ENCODE measurements at places on chromosomes 7 and 10.

DNA sequence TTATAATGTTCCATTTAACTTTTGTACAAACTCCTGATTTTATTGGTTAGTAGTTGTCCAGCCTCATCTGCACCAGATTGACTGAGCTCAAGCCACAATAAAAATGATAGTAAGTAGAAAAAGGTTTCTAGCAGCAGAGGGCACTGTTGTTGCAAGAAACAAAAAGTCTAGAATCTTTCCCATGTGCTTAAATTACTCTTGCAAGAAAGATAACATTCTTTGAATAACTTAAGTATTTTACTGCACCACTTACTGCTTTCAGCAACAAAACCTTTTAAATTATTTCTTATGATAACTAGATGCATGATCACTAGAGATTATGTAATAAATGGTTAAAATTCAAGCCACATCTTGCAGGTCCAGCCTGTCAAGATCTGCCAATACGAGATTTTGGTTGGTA, 27.0 kb downstream of the LMOD2 start:
- DNase-seq: no peak

DNA sequence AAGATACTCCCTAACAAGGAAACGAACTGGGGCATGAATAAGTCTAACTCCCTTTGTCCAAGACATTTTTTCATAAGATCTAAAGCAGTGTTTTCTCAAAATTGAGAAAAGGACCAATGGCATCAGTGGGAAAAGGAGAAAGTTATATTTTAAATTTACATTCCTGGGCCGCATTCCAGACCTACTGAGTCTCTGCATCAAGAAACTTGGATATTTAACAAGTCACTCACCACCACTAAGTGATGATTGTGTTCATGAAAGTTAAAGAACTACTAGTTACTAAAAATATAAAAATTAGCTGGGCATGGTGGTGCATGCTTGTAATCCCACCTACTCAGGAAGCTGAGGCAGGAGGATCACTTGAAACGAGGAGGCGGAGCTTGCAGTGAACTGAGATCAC, 149.6 kb upstream of the MEOX2 start:
- no peak for DNase-seq

DNA sequence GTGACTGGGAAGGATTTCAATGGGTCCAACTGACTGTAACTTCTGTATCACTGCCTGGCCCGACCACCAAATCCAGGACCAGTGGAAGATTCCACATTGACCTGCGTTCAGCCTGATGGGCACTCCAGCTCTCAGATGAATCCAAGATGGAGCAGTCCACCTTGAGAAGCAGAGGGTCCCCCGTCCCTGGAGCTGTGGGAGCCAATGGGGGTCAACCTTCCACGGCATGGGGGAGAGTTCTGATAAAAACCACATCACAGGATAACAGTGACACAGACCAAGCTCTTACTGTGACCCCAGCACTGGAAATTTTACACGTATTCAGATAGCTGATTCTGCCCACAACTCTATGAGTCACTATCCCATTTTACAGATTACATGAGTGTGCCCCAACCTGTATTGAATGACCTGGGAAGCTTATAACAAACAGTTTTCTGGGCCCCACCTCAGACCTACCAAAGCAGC, 11.2 kb downstream of the ZCCHC24 start:
- DNase-seq: no peak

GRCh38 chr10:58898854-58899573, 277.4 kb upstream of the PHYHIPL start:
- no peak for DNase-seq

- DNase-seq: no peak
Measured at GRCh38 chr10:96921655-96922054, 89.6 kb downstream of the LCOR start.

- no peak for DNase-seq
Measured at GRCh38 chr7:35336444-35336843, 82.5 kb upstream of the TBX20 start.

- no peak for DNase-seq
Measured at GRCh38 chr7:7816816-7817536, 98.6 kb upstream of the RPA3 start.

DNA sequence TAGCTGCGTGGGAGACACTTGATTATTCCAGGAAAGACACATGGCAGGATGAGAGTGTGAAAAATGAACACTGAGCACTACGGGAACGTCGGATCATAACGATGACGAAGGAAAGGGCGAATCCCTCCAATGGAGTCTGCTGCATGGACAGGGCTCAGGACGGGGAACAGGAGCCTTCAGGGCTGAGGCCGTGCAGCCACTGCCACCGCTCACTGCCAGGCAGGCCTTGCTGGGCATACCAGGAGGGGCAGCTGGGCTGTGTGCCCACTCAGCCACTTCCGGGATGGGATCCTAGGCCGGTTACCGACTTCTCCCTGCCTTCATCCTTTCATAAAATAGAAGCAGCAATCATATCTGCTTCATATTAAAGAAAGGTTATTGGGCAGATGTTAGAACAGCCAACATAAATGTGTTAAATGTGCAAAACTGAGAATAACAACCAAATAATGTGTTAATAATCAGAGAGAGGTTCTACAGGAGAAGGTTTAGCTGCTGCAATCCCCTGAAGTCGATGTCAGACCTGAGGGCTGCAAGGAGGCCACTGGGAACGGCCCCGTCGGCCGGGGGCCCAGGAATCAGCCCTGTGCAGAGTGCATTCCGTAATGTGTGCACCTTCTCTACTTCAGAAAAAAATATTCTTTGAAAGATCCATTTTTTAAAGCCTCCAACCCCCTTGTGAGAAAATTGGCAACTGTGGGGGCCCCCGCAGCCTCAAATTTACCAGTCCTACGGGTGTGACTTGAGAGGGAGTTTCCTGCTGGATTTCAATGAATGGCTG, 63.6 kb downstream of the ADARB2 start:
- no peak for DNase-seq

GRCh38 chr7:16603633-16604032, 41.9 kb downstream of the ANKMY2 start:
- DNase-seq: no peak

GRCh38 chr10:107169516-107169915, 5.0 kb upstream of the SORCS1 start:
- DNase-seq: no peak

DNA sequence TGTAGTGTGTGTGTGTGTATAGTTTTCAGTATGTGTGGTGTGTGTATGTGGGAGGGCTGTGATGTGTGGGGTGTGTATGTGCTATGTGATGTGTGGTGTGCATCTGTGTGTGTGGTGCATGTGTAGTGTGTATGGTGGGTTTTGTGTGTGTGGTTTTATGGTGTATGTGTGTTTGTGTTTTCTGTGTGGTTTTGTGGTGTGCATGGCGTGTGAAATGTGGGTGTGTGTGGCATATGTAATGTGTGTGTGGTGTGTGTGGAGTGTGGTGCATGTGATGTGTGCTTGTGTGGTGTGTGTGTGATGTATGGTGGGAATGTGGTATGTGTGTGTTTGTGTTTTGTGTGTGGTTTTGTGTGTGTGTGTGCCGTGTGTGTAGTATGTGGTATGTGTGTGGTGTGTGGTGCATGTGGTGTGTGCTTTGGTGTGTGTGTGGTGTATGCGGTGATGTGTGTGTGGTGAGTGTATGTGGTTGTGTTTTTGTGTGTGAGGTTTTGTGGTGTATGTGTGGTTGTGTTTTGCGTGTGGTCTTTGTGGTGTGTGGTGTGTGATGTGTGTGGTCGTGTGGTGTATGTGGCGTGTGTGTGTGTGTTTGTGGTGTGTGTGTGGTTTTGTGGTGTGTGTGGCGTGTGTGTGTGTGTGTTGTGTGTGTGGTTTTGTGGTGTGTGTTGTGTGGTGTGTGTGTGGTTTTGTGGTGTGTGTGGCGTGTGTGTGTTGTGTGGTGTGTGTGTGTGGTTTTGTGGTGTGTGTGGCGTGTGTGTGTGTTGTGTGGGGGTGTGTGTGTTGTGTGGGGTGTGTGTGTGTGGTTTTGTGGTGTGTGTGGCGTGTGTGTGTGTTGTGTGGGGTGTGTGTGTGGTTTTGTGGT, 18.0 kb upstream of the PPP2R2D start:
- DNase-seq: no peak

DNA sequence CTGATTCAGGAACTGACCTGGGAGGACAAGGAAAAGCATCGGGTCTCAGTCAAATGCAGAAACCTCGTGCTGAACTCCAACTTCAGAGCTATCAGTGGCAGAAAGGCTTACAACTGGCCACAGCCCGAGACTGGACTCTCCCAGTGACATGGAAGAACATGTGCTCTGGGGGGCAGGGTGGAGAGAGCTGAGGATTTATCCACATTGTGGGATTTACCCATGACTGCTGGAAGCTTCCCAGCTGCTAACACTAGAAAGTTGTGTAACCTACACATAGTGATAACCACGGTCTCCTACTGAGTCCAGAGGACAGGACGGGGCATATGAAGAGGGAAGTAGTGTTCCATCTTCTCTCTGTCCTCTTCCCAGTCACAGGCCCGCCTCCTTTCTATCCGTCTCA, 103.4 kb downstream of the ITIH5 start:
- no peak for DNase-seq

GRCh38 chr7:129136887-129137642, 7.4 kb upstream of the TSPAN33 start:
- no peak for DNase-seq

- no peak for DNase-seq
Measured at GRCh38 chr7:78260826-78261225, 462.3 kb downstream of the PHTF2 start.

DNA sequence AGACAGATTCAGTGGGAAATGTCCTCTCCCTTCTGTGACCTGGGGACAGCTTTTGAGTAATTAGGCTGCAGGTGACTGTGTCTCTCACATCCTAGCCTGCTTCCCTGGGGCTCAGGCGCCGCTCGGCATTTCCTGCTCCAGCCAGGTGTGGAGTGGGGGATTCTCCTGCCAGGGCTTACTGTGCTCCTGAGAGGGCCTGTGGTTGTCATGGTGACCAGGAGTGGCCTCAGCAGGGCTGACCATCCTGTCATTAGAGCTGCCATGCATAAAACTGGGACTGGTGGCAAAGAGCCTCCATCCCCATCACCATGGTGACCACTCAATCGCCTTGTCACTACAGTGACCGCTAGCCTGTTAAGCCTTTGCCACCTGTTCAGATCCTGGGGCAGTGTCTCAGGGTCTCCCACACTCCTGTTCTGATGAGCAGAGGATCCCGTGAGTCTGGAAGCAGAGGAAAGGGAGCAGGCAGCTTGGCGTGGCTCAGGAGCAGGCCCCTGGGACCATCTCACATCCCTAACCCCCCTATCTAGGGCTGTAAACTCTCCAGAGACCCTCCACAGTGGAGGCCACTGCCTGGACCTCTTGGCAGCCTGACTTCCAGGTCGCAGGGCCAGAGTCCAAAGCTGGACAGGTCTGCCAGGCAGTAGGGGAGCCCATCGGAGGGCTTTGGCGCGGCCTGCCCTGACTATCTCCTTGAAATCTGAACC, at the start of gene GCK:
Gene GCK (minus strand): TSS at position 154 of the 707 bp plus-strand sequence. CDS start 486 bp downstream, outside the sequence.
- DNase-seq: no peak

DNA sequence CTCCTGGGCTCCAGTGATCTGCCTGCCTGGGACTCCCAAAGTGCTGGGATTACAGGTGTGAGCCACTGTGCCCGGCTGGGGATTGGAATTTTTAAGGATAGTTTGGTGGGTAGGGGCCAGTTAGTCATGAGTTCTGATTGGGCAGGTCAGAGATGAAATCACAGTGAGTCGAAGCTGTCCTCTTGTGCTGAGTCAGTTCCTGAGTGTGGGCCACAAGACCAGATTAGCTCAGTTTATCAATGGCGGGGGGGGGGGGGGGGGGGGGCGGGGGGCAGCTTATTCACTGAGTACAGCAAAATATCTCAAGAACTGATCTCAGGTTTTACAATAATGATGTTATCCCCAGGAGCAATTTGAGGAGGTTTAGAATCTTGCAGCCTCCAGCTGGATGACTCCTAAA, 11.6 kb upstream of the ERCC6 start:
- DNase-seq: no peak

- no peak for DNase-seq
Measured at GRCh38 chr7:140841166-140841715, 83.5 kb downstream of the BRAF start.

GRCh38 chr10:110724937-110725336, 80.8 kb downstream of the RBM20 start:
- DNase-seq: no peak

DNA sequence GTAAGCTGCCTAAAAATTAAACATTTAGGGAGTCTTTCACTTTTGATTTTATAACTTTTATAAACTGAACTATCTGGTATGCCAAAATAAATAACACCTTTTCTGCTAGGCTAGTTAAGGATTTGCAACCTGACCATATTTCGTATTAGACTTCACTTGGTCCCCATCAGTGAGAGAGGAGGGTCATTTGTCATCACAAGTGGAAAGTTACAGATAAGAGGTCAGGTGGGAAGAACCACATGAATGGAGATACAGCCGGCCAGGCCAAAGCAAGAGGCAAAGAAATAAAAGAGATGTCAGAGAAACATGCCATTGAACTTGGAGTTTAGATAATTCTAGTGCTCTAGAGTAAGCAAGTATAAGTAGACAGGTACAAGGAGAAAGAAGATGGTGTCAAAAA, 44.5 kb upstream of the STMP1 start:
- no peak for DNase-seq

DNA sequence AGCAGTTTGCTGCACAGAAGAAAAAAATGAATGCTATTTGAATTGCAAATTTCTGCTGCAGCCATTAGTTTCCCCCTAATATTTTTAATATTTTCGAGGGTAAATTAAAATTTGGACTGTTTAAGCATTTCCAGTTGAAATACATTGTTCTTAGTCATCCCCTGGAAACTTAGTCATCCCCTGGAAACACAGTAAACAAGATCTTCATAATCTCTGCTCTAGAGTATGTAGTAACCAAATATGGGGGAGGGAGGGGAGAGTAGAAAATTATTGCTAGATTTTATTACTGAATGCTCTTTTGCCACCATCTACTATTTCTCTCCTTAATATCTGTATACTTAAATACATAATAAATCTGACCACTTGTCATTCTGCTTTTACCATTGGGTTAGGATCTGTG, 1053.3 kb downstream of the SORCS1 start:
- DNase-seq: no peak

GRCh38 chr10:112732277-112732921, 217.6 kb upstream of the TCF7L2 start:
- DNase-seq: no peak

DNA sequence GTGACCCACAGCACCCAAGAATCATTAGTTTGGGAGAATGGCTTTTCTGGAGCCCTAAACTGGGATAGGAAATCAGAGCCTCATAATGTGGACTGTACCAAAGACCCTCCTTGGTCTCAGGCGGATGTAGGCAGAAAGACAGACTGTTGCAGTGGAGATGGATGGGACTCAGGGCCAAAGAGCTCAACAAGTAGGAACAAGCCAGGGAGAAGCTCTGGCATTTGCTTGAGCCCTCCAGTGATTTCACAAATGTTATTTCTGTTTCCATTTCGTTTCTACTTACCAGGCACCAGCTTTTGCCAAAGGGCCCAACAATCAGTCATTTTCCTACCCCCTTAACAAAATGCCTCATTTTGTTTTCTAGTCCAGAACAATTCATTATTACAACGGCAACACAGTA, 762.7 kb downstream of the KCNMA1 start:
- no peak for DNase-seq
